ENCODE measurements at places on chromosomes 5 and 9.

- DNase-seq = no peak
Measured at GRCh38 chr5:129079496-129079895, 15.1 kb upstream of the ISOC1 start.

DNA sequence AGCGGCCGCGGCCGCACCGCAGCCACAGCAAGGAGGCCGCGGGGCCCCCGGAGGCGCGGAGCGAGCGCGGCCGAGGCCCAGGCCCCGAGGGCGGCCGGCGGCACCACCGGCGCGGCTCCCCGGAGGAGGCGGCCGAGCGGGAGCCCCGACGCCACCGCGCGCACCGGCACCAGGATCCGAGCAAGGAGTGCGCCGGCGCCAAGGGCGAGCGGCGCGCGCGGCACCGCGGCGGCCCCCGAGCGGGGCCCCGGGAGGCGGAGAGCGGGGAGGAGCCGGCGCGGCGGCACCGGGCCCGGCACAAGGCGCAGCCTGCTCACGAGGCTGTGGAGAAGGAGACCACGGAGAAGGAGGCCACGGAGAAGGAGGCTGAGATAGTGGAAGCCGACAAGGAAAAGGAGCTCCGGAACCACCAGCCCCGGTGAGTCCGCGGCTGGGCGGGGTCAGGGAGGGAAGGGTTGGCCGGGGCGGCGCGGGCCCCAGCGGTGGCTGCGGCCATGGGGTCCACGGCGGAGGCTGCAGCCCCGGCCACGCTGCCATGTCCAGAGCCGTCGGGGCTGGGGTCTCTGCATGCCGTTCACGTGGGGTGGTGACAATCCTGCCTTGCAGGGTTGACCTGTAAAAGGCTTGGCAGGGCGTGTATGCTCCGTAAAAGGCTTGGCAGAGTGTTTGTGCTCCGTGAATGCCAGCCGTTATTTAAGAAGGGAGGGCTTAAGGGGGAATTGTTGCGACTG is 146.0 kb downstream of the CACNA1B start:
- DNase-seq = peak; percentile 62

GRCh38 chr5:61311836-61312808 is 19.9 kb upstream of the ZSWIM6 start:
- DNase-seq = no peak

GRCh38 chr5:14700478-14701436 is 36.2 kb downstream of the OTULIN start:
- no peak for DNase-seq

GRCh38 chr5:32058997-32059396 is 115.1 kb downstream of the GOLPH3 start:
- no peak for DNase-seq

- DNase-seq = no peak
Measured at GRCh38 chr5:96706433-96707111, 44.4 kb downstream of the CAST start.

- DNase-seq = no peak
Measured at GRCh38 chr5:120886351-120886860, 422.3 kb downstream of the PRR16 start.

GRCh38 chr9:81633952-81634854 is 55.1 kb downstream of the TLE1 start:
- no peak for DNase-seq

- DNase-seq = peak; percentile 56
Measured at GRCh38 chr5:131109540-131110255, 55.4 kb downstream of the HINT1 start.

- DNase-seq = no peak
Measured at GRCh38 chr5:157248821-157249470, 17.0 kb upstream of the CYFIP2 start.

GRCh38 chr5:176474476-176474875 is 26.3 kb downstream of the FAF2 start:
- DNase-seq = no peak

DNA sequence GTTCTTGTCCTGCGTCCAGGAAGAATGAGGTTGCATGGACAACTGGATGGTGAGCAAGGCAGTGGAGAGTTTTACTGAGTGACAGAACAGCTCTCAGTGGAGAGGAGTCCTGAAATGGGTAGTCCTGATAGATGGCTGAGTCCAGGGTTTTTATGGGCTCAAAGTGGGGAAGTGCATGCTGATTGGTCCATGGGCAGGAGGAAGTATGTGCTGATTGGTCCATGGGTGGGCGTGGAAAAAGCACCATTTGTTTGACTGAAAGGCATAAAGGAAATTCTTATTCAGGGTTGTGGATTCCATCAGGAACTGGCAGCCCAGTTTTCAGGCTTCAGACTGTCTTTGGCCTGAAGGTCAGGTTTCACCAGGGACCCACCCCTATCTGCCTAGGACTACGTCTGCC is 10.6 kb downstream of the FSD1L start:
- DNase-seq = peak; percentile 18

- peak; percentile 97 for DNase-seq
Measured at GRCh38 chr5:141637767-141638419, 1.1 kb downstream of the RELL2 start.

GRCh38 chr5:80958616-80959015 is 1.5 kb upstream of the RASGRF2 start:
- no peak for DNase-seq

GRCh38 chr5:81525690-81526089 is 131.8 kb upstream of the ACOT12 start:
- no peak for DNase-seq

DNA sequence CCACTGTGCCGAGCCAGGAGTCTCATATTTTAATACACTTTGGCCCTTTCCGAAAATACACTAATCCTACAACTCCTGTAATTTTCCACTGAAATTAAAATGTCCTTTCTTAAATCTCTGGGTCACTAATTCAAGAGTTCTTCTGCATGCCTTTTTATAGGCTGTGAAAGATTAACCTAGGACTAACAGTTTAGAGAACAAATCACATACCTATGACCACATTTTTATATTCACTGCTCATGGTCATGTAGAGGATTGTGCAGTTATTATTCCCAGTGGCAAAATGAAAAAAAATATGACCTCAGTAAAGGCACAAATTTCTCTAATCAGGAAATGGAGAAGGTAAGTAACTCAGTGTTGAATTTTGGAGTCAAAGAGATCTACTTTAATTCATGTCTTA is 33.4 kb downstream of the SLCO4C1 start:
- DNase-seq = no peak

DNA sequence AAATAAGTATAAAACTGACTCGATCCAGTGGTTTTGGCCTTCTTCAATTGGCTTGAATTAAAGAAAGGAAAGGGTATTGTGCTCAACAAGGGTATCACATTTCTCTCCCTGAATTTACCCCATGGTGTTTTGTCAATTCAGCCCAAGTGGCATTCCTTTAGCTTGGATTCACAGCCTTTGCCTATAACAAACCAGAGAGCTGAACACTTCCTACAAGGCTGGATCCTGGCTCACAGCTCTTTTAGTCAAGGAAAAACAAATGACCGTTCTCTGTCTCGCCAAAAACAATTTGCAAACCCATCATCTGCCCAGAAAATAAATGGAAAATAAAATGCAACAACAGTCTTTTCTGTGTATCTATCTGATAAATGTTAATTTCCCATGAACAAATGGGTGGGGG is 5.7 kb downstream of the ZNF366 start:
- DNase-seq = peak; percentile 72

DNA sequence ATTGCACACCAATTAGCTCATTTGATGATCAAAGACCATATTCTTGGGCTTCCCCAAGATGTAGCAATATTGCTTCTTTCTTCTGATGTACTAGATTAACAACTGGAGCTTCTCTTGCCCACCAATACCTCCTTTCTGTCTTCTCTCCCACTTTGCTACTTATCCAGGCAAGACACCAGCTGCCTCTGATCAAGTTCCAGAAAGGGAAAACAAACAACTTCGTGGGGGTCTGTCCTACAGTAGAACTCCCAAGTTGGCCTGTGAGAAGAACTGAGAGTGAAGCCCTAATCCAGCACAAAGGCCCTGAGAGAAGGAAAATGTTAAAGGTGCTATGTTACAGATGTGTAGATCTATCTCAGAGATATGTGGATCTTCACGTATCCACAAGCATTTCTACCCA is 44.9 kb downstream of the ADAMTS12 start:
- DNase-seq = no peak

DNA sequence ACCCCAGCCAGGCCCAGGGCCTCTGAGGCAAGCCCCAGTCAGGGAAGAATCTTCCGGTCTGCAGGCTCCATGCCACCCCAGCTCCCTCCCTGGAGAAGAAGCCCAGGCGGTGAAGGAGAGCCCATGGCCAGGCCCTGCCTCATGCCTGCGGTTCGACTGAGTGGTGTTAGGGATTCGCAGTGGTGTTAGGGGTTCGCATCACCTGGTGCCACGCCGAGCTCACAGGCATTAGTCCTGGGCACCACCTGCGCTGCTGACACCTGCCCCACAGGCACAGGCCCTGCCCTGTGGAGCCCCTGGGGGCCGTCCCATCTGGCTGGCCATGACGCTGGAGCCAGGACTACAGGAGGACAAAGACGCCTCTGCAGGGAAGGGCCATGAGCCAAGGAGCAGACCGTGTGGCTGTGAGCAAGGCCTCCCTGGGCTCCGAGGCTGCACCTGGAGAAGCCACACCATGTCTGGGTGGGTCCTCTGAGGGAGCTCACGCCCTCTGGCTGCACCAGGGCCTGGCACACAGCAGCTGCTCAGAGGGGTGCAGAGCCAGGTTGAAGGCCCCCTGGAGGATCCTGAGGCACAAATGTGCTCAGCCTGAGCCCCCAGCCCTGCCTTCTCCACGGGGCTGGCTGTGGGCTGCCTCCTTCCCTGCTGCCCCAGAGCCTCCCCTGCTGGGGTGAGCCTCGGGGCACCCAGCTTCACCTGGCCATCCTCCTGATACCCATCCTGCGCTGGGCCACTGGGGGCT is 27.6 kb upstream of the RNF130 start:
- DNase-seq = no peak

DNA sequence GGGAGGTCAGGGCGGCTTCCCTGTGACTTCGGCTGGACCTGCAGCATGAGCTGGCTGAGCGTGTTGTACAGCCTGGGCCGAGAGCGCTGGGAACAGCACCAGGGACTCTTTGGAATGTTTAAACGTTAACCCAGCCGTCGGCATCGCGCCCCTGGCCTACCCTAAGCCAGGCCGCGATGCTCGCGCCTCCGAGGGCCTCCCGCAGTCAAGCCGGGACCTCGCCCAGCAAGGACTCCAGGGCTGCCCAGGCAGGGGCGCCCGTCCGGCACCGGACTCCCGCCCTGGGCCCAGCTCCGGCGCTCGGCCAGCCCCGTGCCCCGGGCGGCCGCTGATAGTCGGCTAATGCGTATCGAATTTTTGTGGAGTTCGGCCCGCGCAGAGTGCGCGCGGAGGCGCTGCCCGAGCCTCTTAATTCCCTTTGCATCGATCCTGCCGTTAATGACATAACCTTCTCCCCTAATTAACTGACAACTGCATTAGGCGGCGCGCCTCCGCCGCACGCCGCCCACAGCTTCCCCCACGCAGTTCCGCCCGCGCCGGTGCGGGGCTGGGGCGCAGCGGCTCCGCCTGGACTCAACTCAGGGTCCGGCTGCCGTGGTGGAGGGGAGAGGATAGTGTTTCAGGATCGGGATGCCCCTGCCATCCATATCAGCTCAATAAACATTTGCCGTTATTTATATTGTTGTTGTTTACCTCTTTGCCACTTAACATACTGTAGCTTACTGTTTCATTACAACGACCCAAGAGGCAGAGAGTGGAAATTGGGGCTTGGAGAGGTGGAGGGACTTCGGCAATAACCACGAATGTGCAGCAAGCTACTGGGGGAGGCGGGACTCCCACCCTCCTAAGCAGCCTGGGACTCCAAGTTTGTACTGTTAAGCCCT is 28.8 kb upstream of the CDC23 start:
- peak; percentile 72 for DNase-seq

DNA sequence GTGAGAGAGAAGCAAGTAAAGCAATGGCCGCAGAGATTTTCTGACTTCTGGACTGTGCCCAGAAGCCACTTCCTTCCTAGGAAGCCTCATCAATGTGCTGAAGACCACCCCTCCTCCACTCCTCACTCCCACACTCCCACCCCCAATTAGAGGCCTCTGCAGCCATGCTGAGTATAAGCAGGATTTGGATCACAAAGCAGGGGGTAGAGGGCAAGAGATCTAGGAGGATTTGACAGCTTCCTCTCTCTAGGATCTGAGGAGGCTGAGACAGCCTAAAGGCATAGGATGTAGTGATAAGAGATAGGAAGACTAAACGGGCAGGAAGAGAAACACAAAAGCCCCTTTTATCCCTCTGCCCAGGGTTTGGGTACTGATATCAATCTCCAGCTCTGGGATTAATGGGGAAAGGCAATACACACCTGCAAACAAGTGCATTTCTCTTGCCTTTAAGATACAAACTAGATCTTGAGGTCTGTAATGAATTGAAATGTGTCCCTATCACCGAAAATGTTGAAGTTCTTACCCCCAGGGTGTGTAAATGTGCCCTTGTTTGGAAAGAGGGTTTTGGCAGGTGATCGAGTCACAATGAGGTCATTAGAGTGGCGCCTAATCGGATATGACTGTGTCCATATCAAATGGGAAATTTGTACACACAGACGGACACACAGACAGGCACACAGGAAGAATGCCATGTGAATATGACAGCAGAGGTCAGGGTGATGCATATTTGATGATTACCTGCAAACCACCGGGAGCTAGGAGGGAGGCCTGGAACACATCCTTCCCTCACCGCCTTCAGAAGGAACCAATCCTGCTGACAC is 28.5 kb downstream of the KCNV2 start:
- DNase-seq = no peak

GRCh38 chr5:159244890-159245289 is 18.2 kb upstream of the UBLCP1 start:
- no peak for DNase-seq

DNA sequence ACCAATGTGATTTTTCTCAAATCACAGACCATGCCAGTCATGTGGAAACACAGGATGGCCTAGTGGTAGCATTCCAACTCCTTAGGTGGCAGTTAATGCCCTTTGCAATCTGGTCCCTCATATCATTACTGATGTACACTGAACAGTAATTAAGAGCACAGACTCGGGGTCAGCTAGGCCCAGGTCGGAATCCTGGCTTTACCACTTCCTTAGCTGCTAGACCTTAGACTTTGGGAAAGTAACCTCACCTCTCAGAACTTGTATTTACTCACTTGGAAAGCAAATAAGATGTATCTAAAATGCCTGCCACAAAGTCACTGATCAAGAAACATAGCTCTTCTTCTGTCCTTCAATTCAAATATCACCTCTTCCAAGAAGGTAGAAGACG is 112.8 kb downstream of the MAPKAP1 start:
- no peak for DNase-seq

GRCh38 chr5:113212244-113212920 is 222.4 kb downstream of the TSSK1B start:
- no peak for DNase-seq

DNA sequence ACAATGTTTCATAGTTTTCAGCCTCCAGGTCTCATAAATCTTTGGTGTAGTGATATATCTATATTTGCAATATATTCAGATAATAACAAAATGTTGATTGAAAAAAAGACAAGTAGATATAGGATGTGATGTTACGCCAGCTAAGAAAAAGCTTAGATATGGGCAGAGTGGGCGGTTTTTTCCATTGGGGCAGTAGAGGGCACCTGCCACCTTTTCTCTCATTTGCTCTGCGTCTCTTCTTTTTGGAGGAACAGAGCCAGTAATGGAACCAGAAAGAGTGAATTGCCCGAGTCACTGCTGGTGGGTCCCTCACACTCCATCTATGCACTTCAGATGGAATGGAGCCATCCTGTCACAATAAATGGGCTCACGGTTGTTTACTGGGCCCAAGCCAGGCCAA is 62.1 kb upstream of the FANCC start:
- no peak for DNase-seq

- DNase-seq = peak; percentile 92
Measured at GRCh38 chr9:89428901-89429890, 68.7 kb downstream of the SEMA4D start.

GRCh38 chr5:90338712-90339372 is 70.7 kb downstream of the CETN3 start:
- DNase-seq = peak; percentile 7
